Activated CD4-positive, alpha-beta T cell treated with anti-CD3 and anti-CD28 coated beads, Interleukin-2, amount 50 U/mL, for 24 hours (primary cell): ENCODE measurements at places on chromosomes 3 and 15.

- no peak for DNase-seq
Measured at GRCh38 chr3:142947799-142948575, 15.5 kb downstream of the PAQR9 start.

DNA sequence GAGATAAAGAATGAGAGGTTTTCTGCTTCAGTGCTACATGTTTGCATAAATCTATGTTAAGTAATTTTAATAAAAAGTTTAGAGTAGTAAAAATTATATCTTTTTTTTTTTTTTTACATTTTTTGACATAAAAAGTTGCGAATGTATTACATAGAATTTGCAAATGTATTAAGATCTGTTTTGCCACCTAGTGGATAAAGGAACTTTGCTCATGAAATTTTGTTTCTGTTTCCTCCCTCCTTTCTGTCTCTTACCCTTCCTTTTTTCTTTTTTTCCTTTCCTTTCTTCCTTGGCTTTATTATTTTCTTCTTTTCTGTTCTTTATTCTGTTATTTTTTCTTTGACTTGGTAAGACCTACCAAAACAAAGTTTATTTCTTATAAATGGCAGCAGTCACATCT lies 58.5 kb upstream of the UTS2B start:
- DNase-seq, result no peak

- DNase-seq, result no peak
Measured at GRCh38 chr3:13474776-13475303, 5.3 kb upstream of the HDAC11 start.

DNA sequence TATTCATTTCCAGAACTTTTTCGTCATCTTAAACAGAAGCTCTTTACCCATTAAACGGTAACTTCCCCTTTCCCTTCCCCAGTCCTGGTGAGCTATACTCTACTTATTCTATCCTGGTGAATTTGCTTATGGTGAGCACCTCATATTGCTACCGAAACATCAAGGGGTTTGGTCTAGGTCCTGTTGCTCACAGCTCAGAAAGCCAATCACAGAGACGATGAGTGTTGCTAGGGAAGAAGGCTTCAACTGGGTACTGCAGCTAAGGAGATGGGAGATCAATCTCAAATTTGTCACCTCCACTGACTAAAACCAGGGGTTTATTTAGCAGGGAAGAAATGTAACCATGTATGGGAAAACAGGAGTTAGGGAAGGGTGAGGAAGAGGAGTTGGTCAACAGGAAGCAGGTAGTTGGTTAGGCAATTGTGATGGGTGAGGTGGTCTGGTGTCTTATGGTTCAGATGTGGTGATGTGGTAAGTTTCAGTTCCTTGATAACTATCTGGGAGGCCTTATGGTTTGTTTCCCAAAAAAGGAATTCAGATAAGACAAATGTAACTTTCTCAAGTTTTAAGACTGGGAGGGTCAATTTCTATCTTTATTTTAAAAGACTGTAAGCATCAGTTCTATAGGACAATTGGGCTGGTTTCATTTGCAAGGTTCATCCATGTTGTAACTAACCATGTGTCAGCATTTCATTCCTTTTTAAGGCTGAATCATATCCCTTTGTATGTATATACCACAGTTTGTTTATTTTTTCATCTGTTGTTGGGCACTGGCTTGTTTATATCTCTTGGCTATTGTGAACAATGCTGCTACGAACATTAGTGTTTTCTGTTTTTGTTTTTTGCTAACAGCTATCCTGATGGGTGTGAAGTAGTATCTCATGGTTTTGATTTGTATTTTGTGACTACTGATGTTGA lies 24.3 kb downstream of the ARHGAP11B start:
- DNase-seq, result no peak

DNA sequence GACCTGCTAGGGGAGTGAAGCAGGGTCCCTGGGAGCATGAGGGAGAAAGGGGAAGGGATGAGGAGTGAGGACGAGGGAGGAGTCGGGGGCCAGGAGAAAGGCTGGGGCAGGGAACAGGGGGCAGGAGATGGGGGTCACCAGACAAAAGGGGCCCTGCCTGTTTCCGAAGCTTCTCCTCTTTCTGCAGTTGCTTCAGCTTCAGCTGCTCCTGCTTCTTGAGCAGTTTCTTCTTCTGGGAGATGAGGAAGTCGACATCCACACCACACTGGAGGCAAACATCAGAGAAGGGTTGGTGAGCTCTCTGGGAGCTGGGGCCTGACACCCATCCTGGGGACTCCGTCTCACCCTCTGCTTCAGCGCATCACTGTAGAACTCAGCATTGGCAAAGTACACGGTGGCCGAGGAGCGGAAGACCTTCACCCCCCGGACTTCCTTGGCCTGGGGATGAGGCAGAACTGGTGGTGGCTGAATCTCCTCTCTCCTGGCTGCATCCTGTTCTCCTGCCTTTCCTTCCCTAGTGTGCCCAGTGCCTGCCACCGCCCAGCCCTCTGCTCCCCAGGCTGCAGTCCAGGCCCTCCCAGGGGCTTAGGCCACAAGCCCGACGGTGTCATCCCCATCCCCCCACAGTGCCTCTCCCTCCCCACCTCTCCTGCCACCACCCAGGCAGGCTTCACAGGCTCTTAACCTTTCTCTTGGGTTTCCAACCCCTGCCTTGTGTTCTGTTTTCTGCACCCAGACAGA lies 6.8 kb downstream of the SLC26A6 start:
- DNase-seq, result no peak

DNA sequence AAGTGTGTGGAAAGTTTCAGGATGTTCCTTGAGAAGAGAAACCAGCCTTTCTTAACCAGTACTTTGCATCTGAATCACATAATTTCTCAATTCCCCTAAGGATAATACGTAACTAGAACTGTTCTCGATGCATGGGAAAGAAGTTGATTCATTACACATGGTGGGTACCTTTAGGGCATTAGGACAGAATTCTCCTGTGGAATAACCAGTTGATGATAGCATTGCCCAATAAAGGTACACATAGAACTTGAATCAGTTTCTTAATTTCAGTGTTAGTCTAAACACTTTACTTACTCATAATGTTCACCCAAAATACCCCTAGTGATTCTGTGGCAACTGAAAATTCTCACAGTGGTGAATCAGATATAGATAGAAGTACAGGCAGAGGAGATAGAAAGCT lies 1030.9 kb downstream of the ROBO1 start:
- no peak for DNase-seq

DNA sequence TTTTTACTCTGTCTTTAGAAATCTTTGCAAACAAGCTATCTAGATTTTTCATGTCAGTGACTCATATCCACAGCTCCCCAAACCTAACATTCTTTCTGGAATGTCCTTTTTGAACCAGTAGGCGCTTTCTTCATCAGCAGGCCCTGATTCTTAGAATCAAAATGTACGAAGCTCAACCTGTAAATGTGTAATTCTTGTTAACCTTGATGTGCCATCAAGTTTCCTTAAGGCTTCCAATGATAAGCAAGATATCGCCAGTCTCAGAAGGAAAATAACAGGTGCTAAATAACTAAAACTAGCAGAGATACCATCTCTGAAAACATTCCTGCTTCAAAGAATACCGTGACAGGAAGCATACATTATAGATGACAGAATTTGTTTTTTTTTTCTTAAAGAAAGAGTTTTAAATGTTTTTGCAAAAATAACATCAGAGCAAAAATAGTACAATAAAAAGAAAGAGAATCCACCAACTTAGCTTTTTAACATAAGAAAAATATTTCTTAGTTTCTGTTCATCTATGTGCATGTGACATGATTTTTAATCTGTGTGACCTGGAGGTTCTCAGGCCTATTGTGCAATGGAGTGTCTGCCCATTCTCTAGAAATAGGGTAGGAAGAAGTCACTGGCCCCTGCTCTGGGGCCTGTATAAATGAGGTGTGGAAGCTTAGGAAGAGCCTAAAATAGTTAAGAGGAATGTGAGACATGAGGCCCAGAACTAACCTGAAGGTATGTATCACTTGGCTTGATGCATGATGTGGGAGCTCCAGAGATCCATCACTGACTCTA lies 14.7 kb upstream of the SECISBP2L start:
- DNase-seq, result no peak

DNA sequence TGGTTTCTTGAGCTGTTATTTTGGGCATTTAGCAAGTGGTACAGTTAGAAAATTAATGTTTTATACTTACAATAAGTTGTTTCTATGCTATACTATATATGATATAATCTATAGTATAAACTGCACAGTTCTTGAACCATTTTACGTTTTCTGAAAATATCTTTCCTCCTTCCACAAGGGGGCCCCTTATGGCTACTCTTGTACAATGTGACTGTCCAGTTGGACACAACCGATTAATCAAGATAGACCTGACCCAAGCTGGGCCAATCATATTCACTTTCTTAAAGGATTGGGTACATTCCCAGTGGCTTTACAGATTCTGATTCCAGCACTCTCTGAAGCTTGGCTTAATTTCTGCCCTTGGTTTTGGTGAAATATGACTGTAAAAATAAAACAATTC lies 953.4 kb downstream of the AGBL1 start:
- DNase-seq, result no peak

DNA sequence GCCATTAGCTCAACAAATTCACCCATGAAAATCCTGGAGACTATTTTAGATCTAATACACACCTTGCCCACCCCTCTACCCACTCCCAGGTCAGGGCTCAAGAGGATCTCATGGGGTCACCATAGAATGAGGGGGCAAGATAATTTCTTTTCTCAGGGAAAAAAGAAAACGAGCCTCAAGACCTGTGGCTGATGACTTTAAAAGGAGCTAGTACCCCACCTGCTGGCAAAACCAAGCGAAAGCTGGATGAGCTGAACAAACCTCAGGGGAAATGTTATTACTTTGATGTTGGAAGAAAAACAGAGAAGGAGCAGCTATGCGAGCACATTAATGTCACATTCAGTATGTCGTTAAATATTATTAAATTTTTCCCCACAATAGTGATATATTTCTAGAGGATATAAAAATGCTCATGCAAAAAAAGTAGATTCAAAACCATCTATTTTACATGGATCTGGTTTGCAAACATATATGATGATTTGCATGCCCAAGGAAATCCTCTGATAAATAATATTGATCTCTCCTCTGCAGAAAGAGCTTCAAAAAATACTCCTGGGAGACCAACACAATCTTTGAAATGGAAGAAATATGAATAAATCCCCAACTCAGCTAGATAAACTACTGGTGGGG lies 37.7 kb downstream of the PLD1 start:
- DNase-seq, result no peak

- no peak for DNase-seq
Measured at GRCh38 chr3:54670201-54671000, 257.5 kb downstream of the LRTM1 start.

DNA sequence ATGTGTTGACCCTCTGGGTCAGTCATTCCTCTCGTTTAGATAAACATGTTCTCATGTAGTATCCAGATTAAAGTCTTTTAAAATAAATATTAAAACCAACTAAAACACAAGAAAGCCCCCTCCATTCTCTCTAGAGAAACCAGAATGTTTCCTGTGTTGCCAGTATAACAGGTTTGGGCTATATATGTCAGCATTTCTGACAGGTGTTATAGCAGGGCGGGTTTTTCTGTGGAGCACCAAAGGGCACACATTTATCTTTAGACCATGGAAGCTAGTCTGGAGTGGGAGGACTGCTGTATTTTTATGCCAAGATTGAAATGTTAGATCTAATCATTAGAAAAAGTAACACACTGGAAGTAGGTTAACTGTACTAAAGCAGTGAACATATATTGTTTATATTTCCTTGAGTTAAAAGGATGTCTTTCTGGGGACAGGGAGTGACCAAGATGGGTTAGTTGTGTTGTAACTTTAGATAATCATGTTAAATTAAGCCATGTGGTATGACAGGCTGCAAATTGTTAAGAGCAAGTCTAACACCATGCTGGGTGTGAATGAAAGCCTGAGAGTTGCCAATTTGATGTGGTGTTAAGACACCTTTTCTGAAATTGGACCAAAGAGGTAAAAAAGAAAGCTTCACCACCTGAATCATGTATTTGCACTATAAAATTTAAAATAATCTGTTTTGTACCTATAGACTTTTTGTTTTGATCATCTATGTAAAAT lies 15.6 kb downstream of the KCTD6 start:
- no peak for DNase-seq
